ENCODE measurements at places on chromosomes 6 and 20.

- peak; percentile 59 for DNase-seq
These were observed at the start of gene TNF for GRCh38 chr6:31575335-31575901. TSS of gene TNF (plus strand) at chr6:31575565. CDS start at chr6:31575742, 177 bp downstream.

DNA sequence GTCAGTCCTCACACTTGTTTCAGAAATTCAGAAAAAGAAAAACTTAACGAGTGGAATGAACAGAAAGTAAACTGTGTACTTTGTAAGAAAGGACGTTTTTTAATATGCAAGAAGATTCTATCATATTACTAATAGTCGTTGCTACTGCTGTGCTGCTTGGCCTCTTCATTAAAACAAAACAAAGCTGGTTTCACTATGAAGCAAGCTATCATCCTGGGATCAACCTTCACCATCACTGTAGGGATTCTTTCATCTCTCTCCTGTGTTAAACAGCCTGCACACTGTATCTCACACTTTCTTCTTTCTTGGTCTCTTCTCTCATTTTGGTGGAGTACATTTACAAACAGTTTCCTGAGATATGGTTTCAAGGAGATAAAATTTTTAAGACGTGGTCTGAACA, 284.2 kb downstream of the BTBD9 start:
- DNase-seq: no peak

GRCh38 chr20:57198132-57199072, 68.0 kb downstream of the BMP7 start:
- DNase-seq: no peak

- DNase-seq: no peak
These were observed 172.8 kb upstream of the PMEPA1 start for GRCh38 chr20:57882451-57883161.

- no peak for DNase-seq
These were observed 106.5 kb upstream of the TRAF3IP2 start for GRCh38 chr6:111711984-111712752.

- no peak for DNase-seq
These were observed 641.4 kb downstream of the KIF16B start for GRCh38 chr20:15931897-15932296.

DNA sequence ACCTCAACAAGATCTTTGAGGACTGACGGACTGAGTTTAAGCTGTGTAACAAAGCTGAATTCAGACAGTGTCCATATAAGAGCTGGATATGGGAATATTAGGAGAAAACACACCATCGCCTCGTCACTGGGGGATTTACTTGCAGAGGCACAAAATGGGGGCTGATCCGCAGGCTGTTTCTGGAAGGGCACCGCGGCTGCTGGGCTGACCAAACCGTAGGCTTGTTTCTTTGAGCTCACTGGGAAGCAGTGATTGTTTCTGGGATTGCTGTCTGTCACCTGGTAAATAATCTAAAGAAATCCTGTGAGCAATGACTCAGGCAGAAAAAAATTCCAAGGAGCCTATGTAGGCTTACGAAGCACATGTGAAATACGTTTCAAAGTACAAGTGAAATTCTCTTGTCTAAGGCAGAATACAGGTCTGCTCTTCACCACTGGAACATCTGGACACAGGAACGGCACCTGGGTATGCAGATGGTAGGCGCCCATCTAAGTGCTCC, 63.9 kb upstream of the MPC1 start:
- no peak for DNase-seq

GRCh38 chr6:151058021-151058733, 181.6 kb upstream of the AKAP12 start:
- no peak for DNase-seq

GRCh38 chr20:60804918-60805630, 447.0 kb upstream of the CDH4 start:
- DNase-seq: no peak

DNA sequence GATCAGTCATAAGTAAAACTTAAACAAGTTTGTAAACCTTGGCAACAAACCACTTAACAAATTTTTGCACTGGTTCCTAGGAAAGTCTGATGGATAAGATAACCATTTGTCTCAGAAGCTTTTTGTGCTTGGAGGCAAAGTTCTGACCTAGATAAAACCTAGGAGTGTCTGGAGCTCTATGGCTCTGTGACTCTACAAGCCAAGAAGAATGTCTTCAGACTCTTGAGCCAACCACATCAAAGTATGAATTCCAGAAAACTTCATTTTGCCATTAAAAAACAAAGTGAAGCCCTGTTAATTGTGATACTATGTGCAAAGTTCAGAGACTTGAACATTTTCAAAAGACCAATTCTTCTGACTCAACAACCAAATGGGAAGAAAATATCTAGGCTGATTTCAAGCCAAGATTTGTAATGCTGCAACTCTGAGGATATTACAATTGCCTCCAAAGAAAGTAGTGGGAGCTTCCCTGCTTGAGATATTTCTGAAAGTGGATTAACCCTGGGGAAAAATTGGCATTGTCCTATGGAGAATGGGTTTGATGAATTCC, 158.1 kb upstream of the FOXQ1 start:
- DNase-seq: no peak

DNA sequence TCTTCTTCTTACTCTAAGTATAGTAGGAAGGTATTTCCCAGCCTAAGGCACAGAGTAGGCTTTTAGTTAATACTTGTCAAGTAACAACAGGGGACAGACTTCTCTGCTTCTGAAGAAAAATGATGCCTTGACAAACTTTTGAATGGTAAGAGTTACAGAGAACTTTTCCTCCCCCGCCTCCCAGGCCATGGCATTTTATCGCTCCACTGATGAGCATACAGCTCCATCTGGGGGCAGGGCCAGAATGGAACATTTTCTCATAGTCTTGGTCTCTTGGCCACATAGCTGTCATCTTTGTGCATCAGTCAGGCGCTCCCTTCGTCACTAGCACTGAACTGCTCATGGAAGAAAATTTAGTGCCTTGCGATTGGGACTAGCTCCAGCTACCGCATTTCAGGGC, 1066.8 kb upstream of the CITED2 start:
- DNase-seq: no peak

DNA sequence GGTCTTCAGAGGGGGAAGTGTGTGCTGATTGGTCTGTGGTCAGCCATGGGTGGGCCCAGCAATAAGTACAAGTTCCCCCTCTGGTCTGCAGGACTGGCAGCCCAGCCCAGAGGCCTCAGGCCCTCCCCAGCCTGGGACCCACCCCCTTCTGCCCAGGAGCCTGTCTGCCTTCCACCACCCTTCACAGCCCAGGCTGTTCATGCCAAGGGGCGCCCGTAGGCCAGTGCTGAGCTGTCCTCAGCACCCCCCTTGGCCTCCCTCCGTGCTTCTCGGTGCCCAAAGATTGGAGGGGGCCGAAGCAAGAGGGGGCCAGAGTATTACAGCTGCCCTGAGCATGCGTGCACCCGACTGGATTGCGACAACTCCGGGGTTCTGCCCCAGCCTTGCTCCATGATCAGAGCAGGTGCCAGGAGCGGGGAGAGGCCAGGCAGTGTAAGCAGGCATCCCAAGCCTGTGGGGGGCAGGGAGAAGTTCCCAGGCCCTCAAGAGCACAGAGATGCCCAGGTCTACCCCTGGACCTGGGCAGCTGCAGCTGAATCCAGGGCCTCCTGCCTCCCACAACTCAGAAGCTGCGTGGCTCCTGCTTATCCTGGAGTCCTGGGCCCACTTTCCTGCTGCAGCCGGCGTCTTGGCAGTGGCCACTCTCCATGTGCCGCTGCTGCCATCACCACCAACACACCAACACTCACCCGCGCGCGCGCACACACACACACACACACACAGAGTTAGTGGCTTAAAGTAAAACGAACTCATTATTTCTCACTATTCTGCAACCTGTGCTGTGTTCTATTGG, 33.3 kb downstream of the CST9L start:
- DNase-seq: no peak

DNA sequence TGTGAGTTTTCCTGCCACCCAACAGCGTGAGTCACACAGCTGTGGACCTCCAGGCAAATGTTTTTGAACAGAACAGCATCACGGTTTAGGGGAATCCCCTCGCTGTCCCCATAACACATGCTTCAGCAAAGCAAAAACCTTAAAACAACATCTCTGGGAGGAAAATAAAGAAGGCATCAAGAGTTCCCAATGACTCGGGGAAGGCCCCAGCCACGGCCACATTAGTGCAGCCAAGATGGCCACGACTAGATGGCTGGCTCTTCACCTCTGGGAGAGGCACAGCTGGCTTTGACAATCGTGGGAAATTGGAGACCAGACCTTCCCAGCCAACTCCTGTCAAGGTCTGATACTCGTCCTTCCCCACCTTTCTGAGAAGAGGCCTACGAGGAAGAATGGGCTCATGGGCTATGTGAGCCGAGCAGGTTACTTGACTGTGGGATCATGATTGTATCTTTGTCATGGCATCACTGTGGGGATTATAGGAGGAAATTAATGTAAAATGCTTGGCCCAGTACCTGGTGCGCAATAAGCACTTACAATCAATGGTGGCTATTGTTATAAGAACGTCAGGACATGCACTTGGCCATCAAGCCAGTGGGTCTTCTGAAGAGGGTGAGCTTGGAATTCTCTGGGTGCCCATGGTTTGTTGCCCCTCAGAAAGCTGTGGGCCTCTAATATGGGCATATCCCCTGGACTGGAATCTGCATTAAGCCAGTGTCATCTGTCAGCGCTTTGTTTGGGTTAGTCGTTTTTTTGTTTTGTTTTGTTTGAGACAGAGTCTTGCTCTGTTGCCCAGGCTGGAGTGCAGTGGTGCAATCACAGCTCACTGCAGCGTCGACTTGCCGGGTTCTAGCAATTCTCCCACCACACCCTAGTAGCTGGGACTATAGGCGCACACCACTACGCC, 43.6 kb downstream of the FGD2 start:
- peak; percentile 59 for DNase-seq

DNA sequence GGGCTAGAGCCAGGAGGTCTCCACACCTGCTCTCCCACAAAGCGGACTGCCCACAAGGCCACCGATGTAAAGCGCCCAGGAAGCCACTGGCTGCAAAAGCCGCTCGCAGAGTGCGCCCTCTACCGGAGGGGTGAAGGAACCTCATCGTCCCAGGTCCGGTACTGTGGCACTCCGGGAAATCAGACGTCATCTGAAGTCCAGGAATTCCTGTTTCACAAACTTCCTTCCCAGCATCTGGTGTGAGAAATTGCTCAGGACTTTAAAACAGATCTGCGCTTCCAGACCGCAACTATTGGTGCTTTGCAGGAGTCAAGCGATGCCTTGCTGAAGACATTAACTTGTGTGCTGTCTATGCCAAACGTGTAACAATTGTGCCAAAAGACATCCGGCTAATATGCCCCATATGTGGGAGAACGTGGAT, 115.1 kb upstream of the ARID1B start:
- no peak for DNase-seq

GRCh38 chr6:13597073-13597472, 18.1 kb upstream of the NOL7 start:
- no peak for DNase-seq

DNA sequence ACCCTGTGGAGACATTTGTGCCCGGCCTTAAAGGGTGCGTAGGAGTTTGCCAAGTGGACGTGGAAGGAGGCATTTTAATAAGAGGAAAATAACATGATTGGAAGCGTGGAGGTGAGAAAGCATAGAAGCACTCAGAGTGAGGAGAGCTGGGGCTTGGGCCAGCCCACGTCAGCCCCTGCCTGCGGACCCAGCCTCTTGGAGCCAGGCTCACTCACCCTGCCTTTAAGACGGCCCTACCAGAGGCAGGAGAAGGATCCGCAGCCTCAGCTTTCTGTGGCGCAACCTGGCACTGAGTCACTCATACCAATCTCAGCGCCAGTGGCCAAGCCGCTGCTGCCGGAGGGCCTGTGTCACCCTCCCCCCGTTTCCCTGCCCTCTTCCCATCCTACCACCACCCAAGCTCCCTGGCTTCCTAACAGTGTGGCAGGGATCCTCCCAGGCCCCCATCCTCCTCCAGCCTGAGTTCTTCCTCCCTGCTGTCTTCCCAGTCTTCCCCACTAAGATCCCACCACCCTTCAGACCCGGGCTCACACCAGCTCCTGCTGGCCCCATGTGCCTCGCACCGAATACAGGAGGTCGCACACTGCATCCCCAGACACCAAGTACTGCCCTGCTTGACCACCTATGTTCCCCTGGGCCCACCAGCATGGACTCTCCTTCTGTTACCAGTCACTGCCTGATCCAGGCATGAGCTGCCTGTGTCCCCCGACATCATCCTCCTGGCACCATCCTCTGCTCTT, 285.2 kb downstream of the UST start:
- DNase-seq: no peak

- no peak for DNase-seq
These were observed 80.6 kb downstream of the FNDC1 start for GRCh38 chr6:159249752-159250151.

- DNase-seq: no peak
These were observed 44.6 kb upstream of the SH3BGRL2 start for GRCh38 chr6:79586548-79586947.

GRCh38 chr6:159714404-159714803, 12.9 kb upstream of the WTAP start:
- DNase-seq: no peak

DNA sequence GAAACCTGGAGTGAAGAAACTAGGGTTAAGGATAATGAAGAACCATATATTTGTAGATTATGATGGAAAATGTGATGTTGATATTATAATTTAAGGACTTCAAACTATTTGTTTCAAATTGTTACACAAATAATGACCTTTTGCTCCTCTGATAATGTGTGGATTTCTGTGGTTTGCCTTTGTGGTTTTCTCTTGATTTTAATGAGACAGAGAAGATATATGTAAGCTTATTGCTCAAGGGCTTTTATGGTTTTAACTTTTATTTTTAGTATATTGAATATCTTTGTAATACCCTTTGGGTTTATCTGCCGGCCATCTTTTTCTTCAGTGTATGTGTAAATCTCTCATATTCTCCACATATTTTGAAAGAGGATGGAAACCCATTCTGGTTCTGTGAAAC, 362.3 kb downstream of the RIMS1 start:
- no peak for DNase-seq

DNA sequence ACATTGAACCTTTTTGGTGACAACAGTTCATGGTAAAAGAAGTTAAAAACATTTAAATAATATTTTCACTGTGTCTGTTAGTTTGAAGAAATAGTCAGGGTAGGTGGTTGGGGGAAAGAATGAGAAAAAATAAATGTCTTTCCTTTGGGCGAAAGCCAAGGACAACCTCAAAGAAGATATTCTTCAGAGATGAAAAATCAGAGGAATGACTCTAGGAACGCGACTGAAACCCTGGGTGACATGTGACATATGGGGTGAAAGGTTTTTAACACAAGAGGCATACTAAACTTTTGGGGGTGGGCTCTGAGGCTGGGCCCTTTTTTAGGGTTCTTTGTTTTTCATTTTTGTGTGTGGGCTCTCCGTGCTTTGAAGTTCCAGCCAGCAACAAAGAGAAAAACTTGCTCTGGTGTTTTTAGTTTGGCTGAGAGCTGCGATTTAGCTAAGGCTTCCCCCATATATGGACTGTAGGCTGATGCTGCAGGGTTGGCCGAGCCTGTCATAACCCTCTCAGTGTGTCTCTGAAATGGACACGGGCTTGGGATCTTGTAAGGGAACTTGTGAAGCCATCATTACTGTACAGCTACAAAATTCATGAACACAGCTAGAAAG, 610.1 kb upstream of the ARID1B start:
- no peak for DNase-seq

DNA sequence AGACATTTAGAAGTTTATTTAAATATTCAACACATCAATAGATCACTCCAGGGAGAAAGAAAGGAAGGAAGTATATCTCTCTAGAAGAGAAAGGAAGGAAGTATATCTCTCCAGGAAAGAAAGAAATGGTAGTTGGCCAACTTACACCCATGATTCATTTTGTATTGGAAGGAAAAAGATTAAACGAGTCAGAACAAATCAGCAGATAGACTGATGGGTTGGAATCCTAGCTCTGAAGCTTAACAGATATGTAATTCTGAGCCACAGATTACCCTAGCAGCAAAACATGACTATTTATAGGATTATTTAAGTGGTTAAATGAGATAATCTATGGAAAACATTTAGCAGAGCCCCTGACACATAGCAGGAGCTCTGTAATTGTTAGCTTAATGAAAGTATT, 27.1 kb downstream of the COL12A1 start:
- no peak for DNase-seq
